NCI-H1436 (cell line): ENCODE measurements at places on chromosomes 11 and 22.

- DNase-seq: no peak
Measured at GRCh38 chr11:65071907-65072630, 11.8 kb downstream of the CDCA5 start.

GRCh38 chr22:29887358-29887757, 4.4 kb downstream of the MTMR3 start:
- DNase-seq: no peak

GRCh38 chr11:119306373-119306890, 10.5 kb downstream of the MCAM start:
- no peak for DNase-seq

- no peak for DNase-seq
Measured at GRCh38 chr11:33997584-33998251, 53.8 kb upstream of the CAPRIN1 start.

DNA sequence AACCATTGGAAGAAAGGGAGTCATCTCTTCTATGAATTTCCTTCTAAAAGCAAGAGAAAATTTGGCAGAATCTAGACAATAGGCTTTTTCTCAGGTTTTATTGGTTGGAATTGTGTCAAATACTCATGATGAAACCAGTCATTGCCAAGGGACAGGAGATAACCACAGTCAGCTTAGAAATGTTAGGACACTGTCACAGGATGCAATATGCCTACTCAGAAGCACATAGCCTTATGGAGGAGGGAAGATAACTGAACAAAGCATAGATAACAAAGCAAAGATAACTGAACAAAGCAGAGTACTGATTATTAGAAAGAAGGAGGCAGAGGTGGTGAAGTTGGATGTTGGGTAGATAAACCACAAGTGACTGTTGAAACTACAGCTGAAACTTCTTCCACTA, 303.5 kb upstream of the PDGFD start:
- DNase-seq: no peak

DNA sequence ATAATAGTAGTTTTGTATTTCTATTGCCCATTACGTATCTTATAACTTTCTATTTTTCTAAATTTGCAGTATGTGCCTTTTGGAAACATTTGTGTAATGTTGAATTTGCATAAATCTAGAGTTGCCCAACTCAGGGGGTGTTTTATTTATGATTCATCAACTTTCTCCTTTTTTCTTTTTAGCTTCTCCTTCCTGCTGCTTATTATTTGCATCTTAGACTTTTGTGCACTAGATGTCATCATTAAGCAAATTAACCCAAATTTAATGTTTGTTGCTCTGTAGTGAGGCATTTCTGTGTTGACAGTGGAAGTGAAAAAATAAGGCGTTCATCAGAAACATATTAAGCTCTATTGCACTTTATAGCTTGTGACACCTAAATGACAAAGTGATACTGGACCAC, 56.2 kb upstream of the ZBED5 start:
- DNase-seq: no peak

DNA sequence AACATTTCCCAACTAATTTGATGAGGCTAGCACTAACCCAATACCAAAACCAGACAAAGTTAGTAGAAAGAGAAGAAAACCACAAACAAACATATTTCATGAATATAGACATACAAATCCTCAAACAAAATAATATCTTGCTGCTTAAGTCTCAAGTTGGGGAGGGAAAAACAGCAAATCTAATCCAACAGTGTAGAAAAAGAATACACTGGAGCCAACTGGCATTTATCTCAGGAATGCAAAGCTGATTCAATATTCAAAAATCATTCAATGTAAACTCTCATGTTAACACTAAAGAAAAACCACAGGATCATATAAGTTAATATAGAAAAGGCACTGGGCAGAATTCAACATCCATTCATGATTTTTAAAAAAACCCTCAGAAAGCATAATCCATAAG, 18.2 kb downstream of the GNB1L start:
- no peak for DNase-seq

GRCh38 chr22:26894362-26894761, 237.0 kb downstream of the MIAT start:
- DNase-seq: no peak

DNA sequence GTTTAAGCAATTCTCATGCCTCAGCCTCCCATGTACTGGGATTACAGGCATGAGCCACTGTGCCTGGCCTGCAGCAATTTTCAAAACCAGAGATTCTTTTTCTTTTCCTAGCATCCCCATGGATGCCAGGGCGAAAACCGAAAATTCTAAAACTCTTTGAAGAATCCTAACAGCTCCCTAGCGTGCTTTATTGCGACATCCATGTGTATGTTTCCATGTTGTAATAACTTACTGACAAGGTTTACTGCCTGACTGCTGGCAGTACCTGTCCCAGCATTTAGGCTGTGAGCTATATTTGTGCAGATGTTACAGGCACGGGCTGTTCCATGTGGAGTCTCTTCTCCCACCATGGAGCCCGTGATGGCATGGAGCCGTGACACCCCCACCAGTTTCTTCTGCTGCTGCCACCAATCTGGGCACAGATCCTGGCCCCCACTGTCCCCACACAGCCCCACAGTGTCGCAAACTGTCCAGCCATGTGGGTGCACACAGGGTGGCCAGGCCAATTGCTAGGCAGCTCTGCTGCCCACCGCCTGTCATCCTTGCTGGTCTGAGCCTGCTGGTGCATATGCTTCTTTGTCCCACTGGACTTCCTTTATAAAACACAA, 7.1 kb upstream of the TAB1 start:
- no peak for DNase-seq

DNA sequence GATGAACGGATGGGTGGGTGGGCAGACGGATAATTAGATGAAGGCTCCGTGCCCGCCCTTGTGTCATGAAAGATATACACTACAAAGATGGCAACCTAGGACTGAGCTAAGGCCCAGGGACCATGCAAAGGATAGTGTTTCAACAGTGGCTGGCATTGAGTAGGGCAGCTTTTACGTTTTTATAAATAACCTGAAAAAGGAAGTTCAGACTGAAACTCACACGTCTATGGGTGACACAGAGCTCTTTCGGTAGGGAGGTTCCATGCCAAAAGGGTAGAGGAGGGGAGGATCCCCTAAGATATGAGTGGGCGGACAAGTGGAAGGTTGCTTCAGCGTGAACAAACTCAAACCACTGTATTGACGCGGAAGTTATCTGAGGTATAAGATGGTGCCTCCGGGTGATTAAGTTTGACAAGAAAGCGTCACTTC, 90.5 kb downstream of the UBASH3B start:
- no peak for DNase-seq

DNA sequence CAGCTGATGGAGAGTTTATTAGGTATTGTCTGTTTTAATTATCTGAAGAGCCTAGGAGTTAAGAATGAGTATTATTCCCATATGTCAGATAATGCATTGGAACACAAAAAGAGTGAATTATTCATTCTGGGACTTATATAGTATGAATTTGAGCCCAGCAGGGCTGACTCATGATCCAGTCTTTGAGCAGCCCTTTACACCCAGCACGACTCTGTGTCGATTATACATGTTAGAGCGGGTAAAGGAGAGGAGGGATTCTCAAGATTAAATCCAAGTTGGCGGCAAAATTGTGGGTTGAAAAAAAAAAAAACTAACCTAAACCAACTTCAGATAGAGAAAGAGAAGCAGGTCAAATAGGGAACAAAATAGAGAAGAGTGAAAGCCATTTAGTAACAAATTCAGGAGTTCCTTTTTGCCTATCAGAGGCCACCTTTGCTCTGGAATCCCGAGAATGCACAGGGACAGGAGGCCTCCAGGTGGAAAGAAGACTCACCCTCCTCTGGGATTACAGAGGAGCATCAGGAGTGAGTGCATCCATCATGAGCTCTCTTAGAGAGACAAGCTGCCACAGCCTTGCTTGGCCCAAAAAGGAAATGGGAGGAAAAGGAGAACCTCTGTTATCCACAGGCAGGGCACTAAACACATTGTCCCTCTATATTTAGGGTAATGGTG, 3.1 kb downstream of the MRGPRX1 start:
- no peak for DNase-seq

DNA sequence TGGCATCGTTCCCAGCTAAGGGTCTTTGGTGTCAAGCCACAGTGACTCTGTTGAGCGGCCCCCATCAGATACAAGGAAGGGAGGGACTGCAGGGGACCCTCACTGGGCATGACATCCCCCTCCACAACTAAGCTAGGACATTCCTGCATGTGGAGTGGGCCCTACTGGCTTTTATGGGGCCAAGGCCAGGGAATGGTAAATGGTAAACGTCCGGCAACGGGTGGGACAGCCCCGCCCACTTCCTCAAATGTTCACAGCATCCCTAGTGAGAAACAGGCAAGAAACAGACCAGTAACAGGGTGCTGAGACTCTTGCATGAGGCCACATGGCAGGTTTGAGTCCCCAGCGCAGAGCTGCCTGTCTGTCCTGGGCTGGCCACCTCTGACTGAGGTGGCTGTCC, 4.4 kb downstream of the TMPRSS6 start:
- DNase-seq: no peak

DNA sequence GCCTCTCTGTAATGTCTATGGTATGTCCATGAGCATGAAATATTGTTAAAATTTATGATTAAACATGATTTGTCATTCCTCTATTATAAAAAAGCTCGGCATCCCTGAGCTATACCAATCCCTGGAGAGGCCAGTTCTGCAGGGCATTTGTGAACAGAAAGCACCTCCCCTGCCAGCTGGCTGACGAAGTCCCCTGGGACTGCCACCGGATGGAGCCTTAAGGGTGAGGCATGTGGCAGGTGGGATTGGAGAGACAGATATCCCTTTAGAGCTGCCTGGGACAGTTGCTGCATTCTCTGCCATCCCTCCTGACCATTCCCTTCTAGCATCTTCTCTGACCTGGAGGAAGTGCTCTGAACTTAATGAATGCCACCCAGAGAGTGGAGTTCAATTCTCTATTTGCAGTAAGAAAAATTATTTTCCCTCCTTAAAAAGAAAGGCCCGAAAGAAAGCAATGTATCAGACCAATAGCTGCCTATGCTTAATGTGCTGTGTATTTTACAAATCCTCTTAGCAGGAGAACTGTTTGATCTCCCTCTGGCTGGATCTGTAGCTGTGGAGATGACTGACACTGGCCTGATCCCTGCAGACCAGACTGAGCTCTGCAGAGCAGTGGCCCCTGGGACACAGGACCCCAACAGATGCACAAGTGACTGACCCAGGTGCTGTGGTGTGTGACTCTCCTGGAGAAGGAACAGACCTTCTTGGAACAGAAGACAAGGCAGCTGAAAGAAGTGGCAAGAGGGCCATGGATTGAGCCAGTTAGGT, 219.0 kb upstream of the NAV2 start:
- DNase-seq: peak; percentile 90

GRCh38 chr22:21571679-21572078, 4.2 kb downstream of the UBE2L3 start:
- DNase-seq: no peak

DNA sequence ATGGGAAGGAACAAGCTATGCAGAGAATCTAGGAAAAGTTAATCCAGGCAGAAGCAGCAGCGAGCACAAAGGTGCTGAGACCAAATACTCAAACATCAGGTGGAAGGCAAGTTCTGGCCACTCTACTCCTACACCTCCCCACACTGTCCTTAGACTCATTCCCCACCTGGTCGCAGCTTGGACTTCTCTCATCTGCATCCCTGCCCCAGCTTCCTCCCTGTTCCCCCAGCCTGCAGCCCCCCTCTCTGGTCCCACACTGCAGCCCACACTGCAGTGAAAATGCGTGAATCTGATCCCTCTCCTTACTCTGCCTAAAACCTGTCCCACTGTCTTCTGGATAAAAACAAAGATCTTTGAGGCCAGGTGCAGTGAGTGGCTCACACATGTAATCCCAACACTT, 9.1 kb downstream of the TPBGL start:
- DNase-seq: no peak

GRCh38 chr11:126853732-126854131, 146.8 kb downstream of the KIRREL3 start:
- no peak for DNase-seq

GRCh38 chr11:65486570-65487466, 12.0 kb upstream of the MALAT1 start:
- no peak for DNase-seq

- no peak for DNase-seq
Measured at GRCh38 chr22:41526226-41526829, 17.9 kb downstream of the POLR3H start.

- no peak for DNase-seq
Measured at GRCh38 chr11:108466405-108466804, 924 bp downstream of the C11orf65 start.

GRCh38 chr11:69309631-69310280, 15.8 kb downstream of the MYEOV start:
- no peak for DNase-seq

GRCh38 chr11:46378811-46379481, 2.5 kb upstream of the MDK start:
- DNase-seq: no peak

GRCh38 chr22:20946080-20946986, 20.7 kb upstream of the AIFM3 start:
- no peak for DNase-seq

DNA sequence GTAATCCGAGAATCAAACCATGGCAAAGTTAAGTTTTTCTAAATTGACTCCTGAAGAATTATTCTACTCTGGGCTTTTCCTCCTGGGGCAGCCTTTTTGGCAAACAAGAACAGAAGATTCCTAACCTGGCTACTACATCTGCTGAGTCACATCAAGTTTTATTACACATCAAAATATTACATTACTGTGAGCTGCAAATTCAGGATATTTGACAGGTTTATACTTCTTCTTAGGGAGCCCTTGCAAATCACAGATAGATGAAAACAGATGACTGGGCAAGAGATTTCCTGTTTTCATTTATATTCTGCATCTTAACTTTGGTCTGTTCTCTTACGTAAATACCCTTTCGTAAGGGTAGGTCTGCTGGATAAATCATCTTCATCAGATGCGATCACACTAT, 23.6 kb downstream of the XRRA1 start:
- DNase-seq: no peak

GRCh38 chr11:132402071-132402684, 1031.8 kb downstream of the NTM start:
- peak; percentile 87 for DNase-seq

DNA sequence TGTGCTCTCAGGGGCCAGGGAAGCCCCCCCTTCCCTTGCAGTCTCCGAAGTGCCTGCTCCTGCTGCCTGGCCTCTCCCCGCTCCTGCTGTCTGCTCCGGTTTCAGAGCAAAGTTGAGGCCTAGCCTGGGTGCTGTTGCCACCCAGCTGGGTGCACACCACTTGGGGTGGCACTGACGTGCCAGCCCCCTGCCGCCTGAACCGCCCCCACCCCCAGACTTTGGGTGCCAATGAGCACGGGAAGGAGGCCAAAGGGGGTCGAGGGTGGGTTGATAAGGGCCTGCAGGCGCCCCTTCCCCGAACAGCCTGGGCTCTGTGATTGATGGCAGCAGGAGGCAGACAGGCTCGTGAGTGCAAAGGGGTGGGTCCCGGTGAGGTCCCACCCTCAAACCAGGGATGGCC, 48.2 kb downstream of the EMSY start:
- no peak for DNase-seq

GRCh38 chr11:12179019-12179418, 68.6 kb downstream of the MICAL2 start:
- peak; percentile 37 for DNase-seq

- DNase-seq: no peak
Measured at GRCh38 chr11:110928391-110928790, 216.2 kb upstream of the ARHGAP20 start.

GRCh38 chr22:46848197-46848596, 85.7 kb downstream of the TBC1D22A start:
- DNase-seq: no peak

- DNase-seq: no peak
Measured at GRCh38 chr11:101269990-101270660, 140.5 kb upstream of the PGR start.

GRCh38 chr11:34065505-34066203, 14.1 kb downstream of the CAPRIN1 start:
- no peak for DNase-seq
